DMS79 (cell line): ENCODE measurements at places on chromosomes 11 and 22.

- DNase-seq = peak; percentile 15
Observed at GRCh38 chr22:25362215-25362882, 142.9 kb downstream of the CRYBB2 start.

DNA sequence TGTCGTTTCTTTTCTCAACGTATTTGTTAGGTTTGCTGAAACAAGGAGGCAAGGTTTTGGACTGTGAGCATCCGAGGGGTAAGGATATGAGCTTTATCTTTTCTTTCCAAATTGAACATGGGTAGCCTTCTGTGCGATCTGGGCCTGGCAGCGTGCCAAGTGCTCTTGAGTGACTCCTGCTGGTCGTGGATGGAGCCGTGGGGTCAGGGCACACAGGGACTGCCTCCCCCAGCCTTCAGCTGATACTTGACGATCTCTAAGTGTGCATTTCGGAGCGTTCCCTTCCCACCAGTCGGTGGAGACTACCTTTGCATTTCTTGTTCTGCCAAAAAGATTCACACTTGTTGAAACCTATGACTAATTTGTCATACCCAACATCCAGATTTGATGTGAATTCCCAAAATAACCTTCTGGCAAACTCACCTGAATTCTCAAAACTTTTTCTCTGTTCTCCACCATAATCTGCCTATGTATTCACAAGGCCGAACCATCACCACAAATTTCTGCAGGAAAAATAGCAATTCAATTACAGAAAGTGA is 40.1 kb upstream of the CLMP start:
- DNase-seq = no peak

GRCh38 chr22:49189871-49190270 is 637.8 kb downstream of the BRD1 start:
- no peak for DNase-seq

DNA sequence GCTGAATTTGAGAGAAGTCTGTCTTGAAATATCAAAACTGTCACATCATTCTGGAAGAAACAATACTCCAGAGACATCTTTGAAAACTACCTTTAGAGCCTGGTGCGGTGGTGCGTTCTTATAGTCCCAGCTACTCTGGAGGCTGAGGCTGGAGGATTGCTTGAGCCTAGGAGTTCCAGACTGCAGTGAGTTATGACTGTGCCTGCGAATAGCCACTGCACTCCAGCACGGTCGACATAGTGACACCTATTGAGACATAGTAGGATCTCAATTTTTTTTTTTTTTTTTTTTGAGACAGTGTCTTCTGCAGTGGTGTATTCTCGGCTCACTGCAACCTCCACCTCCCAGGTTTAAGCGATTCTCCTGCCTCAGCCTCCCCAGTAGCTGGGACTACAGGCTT is 11.5 kb upstream of the AIFM3 start:
- DNase-seq = no peak

DNA sequence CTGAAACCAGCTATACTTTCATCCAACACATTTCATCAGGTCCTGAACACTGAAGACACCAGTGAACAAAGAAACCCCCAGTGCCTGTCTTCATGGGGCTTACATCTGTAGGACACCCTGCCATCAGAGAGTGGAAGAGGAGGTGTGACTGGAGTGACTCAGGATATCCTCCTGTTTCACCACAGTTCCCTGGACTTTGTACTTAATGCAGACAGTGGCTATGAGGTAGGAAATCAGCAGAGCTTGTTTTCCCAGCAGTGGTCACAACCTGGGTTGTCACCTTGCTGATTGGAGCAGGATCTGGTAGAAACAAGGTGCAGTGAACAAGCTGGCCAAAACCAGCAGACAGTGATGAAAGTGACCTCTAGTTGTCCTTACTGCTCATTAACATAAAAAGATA is 128.8 kb downstream of the KIRREL3 start:
- DNase-seq = no peak

DNA sequence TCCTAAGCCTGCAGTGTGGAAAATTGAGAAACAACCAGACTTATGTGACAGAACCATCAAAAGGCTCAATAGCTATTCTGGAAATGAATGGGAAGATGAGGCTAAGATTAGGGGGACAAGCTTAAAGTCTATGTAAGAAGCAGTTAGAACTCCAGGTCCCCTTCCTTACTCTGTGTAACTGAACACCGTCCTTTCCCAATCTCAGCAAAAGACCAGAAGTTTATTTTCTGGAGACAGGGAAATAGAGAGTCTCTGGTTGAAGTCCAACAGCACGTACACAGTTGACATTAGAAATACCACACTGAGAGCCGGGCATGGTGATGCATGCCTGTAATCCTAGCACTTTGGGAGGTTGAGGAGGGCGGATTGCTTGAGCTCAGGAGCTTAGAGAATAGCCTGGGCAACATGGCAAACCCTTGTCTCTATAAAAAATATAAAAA is 93.9 kb downstream of the CD44 start:
- no peak for DNase-seq

DNA sequence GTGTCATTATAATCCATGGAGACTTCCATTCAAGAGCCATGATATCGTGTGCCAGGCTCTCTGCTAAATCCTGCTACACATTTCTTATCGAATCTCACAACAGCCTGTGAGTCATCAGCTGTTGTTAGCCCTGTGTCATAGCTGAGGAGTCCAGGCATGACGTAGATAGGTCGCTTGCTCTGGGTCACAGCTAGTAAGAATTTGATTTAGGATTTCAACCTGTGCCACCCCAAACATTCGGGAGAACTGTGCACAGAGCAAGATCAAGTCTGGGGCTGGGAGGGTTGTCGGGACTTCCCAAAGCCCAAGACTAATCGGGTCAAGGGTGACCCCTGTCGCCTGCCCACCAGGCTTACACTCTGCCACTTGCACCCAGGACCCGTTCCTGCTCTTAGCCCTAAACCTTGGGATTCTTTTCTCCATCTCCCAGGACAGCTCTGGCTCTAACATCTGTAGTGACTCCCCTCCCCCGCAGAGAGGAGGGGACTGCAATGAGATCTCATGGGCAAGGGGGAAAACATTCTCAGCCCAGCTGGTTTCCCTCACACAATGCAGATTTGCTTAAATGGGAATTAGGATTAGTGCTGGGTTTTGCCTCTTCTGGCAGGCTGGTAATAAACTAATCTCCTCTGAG is 34.3 kb downstream of the TSPAN18 start:
- DNase-seq = no peak

GRCh38 chr11:33723238-33723881 is 12.9 kb downstream of the CD59 start:
- no peak for DNase-seq

DNA sequence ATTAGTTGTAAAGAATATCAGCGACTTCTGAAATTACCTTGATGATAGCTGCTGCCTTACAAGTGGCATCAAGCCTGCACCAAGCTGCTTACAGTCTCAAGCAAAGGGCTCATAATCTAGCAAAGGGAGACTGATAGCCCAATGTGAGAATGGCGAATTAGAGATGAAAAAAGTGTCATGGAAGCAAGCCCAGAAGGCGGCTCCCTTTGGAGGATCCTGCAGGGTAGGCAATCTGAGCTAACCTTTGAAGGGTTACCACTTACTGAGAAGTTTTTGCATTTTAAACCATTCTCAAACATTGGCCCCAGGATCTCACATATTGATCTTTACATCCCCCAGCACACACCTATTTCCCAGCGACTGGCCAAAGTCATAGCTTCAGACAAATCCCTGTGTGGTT is 18.5 kb downstream of the GAB2 start:
- DNase-seq = no peak

DNA sequence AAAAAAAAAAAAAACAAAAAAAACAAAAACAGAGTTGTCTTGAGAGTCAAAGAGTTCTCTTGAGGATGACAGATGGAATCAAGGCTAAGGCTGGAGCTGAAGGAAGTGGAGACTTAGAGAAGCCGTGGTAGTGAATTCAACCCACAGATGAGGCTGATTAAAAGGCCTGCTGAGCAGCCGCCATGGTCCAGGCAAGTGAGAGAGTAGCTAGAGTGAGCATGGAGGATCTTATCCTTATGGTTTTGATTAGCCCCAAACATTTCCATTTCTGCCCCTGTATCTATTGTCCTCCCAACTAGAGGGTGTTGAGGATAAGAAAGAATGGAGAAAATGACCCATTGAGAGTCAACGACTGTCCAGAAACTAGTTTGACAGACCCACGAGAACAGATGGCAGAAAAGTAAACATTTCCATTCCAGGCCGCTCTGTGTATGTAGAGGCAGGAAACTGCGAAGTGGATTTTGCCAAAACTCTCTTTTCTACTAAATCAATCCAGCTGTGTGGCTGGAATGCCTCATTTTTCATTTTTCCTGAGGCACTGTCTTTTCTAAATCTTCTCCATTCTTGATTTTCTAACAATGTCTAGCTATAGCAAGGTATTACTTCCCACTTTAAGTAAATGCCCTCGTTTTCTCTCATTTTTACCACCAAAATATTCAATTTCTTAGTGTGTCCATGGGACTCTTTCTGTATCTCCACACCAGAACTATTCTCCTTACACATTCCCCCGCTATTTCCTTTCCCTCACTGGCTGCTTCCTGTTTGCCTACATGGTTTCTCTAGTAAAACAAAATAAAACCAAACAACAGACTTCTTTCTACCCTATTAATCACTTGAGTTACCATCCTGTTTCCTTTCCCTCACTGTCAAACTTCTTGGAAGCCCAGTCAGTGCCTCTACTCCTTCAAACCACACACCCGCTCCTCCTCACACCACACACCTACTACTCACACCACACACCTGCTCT is 5.4 kb upstream of the MMP8 start:
- no peak for DNase-seq

GRCh38 chr22:16845881-16846280 is 20.7 kb upstream of the XKR3 start:
- no peak for DNase-seq

DNA sequence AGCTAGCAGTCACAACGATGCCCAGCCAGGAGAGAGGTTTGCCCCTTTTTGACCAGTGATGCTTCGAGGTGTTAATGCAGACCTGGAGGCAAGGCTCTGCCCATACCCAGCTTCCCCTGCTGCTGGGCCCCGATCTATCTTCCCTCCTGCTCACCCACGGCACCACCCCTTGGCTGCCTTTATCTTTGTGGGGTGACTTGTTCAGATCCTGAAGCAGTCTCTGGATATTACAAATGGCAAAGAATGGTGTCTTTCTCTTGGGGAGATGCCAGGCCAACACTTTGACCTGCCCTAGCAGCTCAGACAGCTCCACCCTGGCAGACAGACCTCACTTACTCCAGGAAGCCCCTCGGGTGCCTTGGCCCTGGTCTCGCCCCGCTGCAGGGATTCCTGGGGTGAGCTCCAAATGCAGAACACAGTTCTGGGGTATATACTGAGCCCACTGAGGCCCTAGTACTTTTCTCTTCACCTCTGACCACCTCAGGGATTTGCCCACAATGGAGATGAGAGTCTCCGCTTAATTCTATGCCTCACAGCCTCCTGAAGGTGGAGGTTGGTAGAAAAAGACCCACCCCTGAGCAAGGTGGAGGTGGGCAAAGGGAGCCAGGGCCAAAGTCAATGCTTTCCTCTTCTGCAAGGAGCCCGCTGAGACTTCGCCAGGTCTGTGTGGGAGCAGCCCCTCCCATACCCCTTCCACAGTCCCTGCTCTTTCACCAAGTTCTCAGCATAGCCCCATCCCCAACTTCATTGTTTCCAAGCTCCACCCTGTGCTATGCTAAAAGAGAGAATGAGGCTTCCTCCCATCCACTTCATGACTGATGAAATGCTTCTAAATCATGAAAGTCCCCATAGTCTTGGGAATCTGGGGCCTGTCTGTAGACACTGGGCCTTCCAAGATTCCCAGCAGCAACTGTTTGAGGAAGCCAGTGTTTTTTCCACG is 11.1 kb upstream of the ST3GAL4 start:
- DNase-seq = no peak

DNA sequence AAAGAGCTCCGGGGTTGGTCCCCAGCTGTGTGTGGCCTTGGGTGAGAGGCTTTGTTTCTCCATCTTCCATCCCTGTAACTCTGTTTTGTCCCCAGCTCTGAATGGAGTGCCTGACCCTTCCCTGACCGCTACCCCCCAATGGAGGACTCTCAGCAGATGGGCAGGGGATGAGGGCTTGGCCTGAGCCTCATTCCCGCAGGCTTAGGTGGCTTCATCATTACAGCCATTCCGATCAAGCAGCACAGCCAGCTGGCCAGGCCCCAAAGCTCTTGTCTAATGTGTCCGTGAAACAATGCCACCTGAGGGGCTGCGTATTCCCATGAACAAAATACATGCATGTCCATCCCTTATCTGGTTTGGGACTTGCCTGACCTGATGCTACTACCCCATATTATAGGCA is 3.9 kb upstream of the CDC42EP2 start:
- no peak for DNase-seq

GRCh38 chr22:45336971-45337431 is 27.3 kb downstream of the FAM118A start:
- DNase-seq = no peak

DNA sequence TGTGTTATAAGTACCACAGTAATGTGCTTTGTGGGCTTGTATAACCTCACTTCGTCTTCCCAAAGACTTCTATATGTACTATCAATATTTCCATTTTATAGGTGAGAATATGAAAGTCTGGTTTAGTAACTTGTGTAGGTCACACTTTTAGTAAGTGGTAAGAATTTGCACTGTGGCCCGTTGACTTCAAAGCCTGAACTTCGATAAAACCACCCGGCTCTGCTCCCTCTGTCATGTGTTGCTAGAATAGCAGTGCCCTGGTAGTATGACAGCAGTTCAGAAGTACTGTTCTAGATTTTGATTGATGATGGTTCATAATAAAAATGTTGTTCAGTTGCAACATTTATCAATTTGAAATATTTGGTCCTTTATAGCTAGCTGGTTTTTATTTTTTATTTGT is 110.2 kb upstream of the SORL1-AS1 start:
- DNase-seq = no peak

DNA sequence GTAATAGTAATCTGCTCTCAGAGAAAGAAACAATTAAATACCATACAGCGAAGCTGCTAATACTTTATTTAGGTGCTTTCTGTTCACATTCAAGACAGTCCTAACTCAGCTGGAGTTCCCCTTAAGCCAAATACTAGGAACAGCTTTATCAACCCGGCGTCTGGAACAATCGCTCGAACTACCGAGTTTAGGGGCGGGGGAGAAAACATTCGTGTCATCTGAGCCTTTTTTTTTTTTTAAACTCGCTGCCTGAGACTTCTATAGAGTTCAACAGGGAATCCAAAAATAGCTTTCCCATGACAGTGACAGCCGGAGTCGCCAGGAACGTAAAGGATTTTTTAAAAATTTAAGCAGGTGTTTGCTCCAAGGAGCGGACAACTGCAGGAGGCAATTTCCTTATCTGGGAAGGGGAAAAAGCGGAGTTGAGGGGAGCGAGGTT is 852 bp downstream of the TRAF6 start:
- DNase-seq = no peak

- no peak for DNase-seq
Observed at GRCh38 chr11:80822308-80822707, 1381.5 kb upstream of the TENM4 start.
